Islet precursor cell (in vitro differentiated cells): ENCODE measurements at places on chromosomes 6 and 20.

DNA sequence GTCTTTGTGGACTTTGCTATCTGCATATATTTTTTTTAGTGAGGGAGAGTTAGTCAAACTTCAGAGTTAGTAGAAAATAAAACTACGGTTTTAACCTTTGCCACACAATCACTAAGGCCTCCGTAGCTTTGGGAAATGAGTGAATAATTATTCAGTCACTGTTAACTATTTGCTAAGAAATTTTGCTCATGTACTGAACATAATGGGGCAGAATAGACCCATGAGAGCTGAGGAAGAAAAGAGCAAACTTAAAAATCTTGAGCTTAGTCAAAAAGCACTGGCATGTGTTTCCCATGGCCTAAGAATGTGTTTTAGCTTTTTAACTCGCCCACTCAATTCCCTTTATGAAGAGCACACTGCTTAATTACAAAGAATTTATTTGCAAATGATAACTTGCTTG is 60.4 kb upstream of the SUPT3H start:
- no peak for DNase-seq

DNA sequence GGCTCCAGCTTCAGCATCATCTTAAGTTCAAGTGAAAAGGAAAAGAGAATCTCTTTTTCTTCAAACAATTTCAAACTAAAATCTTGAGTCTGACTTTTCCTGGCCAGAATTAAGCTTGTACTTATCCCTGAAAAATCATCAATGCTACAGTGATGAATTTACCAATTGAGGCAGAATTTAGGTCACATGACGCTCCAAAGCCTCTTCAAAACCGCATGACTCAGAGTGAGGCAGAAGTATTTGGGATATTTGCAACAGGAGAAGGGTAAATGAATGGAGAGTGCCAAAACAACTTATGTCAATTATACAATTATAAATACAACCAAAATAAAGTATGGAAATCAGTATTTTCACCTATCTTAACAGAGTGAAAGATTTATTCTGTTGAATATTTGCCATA is 515.5 kb downstream of the COL12A1 start:
- DNase-seq: no peak

DNA sequence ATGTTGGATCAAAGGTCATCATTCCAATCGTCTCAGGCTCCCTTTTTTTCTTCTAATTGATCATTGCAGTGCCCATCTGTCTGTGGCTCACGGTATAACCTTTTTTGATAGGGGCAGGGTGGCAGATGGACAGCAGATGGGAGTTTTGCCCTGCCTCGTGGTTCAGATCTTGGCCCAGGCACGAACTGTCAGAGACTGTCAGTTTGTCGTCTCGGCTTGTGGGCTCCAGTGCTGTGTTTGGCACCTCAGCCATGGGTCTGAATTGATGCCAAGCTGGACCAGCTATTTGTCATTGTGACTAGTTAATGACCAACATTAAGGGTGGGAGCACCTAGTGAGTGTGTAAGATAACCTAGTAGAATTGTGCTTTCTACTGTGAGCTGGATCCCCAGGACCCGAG is 197.6 kb downstream of the PRL start:
- DNase-seq: no peak

GRCh38 chr20:48846516-48847492 is 19.0 kb upstream of the PREX1 start:
- DNase-seq: no peak

DNA sequence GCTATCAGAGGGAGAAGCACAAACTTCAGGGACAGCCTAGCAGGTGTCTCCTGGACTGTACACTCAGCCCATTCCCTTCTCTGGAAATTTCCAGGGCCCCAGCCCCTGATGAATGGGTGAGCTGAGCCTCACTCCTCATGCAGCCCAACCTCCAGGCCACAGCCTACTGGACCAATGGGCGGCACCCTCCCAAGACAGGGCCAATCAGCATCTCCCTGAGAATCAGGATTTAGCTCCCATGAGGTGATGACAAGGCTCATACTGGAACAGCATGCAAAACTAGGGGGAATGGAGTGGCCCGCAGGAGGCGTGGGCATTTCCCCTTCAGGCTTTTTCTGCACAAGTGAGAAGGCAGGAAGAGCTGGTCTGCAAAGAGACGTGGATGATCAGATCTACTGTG is 29.0 kb downstream of the NFATC2 start:
- DNase-seq: no peak

GRCh38 chr6:17081860-17082508 is 19.9 kb upstream of the STMND1 start:
- DNase-seq: no peak

DNA sequence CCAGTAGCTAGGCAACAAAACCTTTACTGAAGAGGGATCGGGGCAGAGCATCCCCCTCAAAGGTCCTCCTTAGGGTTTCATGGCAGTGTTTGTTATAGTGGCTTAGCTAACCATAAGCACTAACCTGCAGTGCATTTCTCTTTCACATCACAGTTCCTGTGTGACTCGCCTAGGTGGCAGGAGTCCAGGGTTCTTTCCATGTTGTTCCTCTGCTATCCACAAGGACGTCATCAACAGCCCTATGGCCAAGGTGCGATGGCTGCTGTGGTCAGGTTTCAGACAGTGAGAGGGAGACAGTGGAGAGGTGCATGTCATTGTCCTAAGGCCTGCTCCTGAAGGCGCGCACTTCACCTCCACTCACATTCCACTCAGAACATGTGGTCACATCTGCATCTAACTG is 38.8 kb upstream of the FOXA2 start:
- no peak for DNase-seq

DNA sequence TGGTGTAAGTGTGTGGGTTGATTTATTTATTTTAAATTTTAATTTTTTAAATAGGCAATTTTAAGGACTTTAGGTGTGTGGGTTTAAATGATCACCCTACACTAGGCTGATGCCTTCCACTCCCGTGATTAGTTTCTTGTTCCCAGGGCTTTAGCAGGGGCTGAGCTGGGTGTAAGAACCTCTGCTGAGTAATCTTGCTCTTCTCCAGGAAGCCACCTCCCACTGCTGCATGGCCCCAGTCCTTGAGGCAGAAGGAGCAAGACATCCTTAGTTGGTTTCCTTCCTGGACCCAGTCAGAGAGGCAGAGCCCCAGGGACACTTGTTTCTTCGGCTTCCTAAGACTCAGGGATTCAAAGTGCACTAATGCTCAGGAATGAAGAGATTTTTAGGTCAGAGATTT is 19.8 kb upstream of the CDC5L start:
- no peak for DNase-seq

GRCh38 chr6:157840776-157841175 is 17.7 kb downstream of the SNX9 start:
- DNase-seq: peak; percentile 81

DNA sequence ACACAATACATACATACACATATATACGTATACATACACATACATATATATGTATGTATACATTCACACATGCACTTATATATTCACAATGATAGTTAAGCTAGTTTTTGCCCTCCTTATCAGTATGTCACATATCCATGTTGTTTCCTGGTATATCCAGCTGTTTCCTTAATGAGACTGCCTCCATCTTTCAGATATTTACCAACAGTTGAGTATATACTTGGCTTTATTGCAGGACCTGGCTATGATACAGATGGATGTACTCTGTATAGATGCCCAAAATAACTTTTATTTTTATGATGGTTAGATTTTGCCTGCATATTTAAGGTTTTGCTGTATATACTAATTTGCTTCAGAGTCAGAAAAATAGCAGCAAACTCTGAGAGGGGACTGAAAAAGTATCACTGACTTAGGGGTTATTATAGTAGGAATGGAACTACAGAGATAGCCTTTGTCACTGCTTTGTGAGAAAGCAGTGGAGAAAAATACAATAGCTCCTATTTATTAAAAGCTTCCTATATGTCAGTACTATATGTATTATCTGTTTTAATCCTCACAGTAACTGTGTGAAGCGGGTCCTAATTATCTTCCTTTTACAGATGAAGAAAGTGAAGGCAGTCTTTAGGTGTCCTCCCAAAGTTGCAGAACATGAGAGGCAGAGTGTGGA is 35.5 kb downstream of the CARMIL1 start:
- no peak for DNase-seq

DNA sequence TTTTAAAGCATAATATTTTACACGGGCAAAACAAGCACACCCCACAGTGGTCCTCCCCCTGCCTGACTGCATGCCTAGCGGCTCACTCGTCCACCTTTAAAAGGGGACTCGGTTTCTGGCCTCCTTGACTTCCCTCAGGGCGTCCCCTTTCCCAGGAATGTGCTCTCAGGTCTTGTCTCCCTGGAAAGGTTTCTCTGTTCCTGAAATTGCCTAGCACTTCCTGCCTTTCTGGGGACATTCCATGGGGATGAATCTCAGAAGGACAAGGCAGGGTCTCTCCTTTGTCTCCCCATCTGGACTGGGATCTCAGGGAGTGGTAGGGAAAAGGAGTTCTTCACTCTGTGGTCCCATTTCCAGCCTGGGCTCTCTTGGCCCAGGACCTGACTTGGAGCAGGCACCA is 4.9 kb downstream of the TCF15 start:
- peak; percentile 95 for DNase-seq

DNA sequence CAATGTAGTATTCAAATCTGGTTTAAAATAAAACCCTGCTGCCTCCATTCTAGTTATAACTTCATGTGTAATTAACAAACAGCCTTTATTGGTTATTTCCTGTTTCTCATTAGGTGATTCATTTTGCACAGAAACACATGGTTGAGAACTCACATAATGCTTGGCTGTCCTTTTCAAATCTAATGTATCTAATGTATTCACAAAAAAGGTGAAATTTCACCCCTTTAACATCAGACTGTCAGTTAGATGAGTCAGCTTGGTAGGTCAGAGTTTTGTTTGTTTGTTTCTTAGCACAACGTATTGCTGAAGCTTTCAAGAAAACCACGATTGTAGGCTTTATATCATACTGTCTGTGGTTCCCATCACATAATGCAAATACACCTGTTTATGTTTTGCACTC is 78.7 kb upstream of the TMEM30A start:
- no peak for DNase-seq

- peak; percentile 89 for DNase-seq
These were observed 18.3 kb downstream of the ETV7 start for GRCh38 chr6:36368921-36369865.

DNA sequence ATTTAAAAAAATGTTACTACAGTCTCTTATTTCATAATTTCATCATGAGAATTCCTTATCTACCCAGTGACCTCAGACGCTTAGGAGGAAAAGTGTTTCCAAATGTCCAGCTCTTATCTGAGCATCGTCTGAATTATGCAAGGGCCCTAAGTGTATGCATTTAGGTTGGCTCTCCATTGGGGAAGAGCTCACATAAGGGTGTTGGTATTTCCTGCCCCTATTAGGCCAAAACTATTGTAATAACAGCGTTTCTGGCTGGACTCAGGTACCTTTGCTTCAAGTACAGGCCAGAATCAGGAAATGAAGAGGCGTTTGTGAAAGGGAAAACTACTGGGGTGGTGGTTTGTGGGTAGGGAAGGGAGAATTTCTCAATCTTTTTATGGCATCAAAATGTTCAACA is 40.4 kb upstream of the SGK1 start:
- no peak for DNase-seq

DNA sequence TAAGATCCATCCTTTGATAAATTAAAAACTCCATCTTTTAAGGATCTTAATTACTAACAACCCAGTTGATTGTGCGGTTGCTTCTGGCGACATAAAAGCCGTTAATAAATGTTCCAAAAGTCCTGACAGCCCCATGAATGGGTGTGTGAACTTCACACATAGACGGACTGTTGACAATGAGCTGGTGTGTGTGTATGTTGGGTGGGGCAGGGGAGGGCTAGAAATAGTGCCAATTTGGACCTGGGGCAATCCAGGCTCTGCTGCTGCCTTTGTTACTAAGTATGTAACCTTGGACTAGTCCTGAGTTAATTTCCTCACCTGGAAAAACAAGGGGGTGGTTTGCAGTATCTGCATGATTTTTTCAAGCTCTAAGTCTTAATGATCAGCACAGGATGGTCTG is 4.2 kb downstream of the MAS1 start:
- no peak for DNase-seq

- peak; percentile 86 for DNase-seq
These were observed 16.3 kb downstream of the LRRC1 start for GRCh38 chr6:53811082-53811481.

- DNase-seq: no peak
These were observed 9.7 kb upstream of the CD40 start for GRCh38 chr20:46108435-46108841.

GRCh38 chr6:137166247-137167098 is 7.0 kb downstream of the IL22RA2 start:
- DNase-seq: no peak

DNA sequence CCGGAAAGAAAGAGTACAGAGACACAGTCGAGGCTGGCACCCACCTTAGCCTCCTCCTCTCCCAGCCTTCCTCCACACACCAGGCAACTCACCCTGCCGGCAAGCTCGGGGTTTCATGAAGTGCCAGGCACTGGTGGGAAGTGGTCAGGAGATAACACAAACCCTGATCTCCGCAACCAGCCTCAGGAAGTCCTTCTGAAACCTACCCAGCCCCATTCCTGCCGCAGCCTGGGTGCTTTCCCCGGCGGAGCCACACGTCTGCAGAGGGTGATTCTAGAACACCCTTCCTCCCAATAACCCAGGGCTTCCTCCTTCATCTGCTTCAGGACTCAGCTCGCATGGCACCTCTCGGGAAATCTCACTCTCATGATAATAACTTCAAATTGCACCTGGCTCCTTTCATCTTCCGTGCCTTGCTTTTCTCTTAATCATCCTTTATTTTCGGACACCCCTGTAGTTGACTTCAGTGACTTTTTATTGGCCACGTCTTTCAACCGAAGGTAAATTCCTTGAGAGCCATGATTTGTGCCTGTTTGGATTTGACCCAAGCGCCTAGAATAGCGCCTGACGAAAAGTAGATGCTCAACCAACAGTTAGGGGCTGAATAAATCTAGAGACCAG is 8.7 kb upstream of the HLA-E start:
- no peak for DNase-seq

GRCh38 chr6:85353012-85353411 is 96.9 kb upstream of the NT5E start:
- DNase-seq: no peak

GRCh38 chr20:3121271-3121911 is 36.9 kb upstream of the AVP start:
- no peak for DNase-seq

- no peak for DNase-seq
These were observed 21.8 kb upstream of the NAA20 start for GRCh38 chr20:19995220-19995863.

GRCh38 chr20:58056021-58056591 is 172.3 kb downstream of the ANKRD60 start:
- peak; percentile 28 for DNase-seq

DNA sequence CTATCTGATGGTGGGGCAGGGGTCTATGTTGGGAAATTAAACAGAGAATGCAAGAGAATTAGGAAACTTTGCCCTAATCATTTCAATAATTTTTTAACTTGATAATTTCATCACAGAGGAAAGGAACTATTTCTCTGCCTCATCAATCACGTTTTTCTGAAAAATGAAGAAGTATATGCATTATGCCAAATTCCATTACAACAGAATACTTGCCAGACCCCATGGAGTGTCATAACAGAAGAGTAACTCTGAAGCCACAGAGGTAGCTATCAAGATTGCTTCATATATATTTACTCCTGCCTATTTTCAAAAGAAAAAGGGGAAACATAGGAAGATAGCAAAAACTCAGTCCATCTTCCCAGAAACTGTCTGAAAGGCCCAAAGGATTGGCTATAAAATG is 5.7 kb upstream of the USP49 start:
- DNase-seq: no peak
